Colonic mucosa (tissue), 4 donors: ENCODE measurements at places on chromosomes 7 and 10. TPM values are rescaled to one million over a fixed set of nuclear protein-coding genes. Genes with fewer than 3 reads are reported as not detected.

DNA sequence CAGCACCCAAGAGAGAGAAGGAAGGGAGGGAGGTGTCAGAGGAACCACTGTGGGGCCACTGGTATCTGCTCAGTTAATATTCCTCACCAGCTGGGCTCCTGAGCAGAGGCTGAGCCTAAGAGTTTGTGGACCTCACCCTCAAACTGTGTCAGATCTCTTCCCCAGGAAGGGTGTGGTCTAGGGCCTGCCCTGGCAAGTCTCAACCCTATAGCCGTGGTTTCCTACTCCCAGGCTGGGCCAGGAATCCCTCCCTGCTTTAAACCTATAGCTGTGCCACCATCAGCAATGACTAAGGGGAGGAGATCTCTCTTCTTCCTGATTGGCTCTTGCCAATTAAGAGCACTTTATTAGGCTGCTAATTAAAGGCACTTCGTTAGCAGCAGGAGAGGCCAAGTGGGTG, 29.9 kb downstream of the POLL start:
- no peaks in the 10 kb centered on the region for H3K36me3 ChIP-seq
- H3K27ac ChIP-seq: no peak overlapping the region
- H3K4me3 ChIP-seq: no peak overlapping the region
- DNase-seq: no peak
- H3K27me3 ChIP-seq: no peaks in the 10 kb centered on the region
- no peaks in the 10 kb centered on the region for H3K4me1 ChIP-seq

GRCh38 chr7:105098863-105099515, 85.0 kb downstream of the KMT2E start:
- no peak overlapping the region for H3K4me3 ChIP-seq
- H3K36me3 ChIP-seq: peaks cover 1% of the 10 kb centered on the region
- no peaks in the 10 kb centered on the region for H3K27me3 ChIP-seq
- H3K27ac ChIP-seq: no peak overlapping the region
- no peaks in the 10 kb centered on the region for H3K4me1 ChIP-seq

DNA sequence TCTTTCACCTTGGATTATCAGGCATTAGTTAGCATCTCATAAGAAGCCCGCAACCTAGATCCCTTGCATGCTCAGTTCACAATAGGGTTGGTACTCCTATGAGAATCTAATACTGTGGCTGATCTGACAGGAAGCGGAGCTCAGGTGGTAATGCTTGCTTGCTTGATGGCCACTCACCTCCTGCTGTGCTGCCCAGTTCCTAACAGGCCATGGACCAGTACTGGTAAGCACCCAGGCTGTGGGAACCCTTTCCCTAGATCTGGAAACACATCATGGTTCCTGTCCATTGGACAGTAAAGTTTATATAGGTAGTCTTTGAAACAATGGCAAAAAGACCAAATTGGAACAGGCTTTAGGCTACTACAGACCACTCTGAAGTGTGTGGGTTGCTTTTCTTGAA, 9.4 kb upstream of the CTTNBP2 start:
- H3K36me3 ChIP-seq: no peaks in the 10 kb centered on the region
- no peak overlapping the region for H3K4me3 ChIP-seq
- H3K27me3 ChIP-seq: no peaks in the 10 kb centered on the region

NAT16 gene
- total RNA-seq: not detected

- H3K4me1 ChIP-seq: no peaks in the 10 kb centered on the region
- no peak for DNase-seq
- no peaks in the 10 kb centered on the region for H3K36me3 ChIP-seq
- H3K27ac ChIP-seq: no peak overlapping the region
- no peaks in the 10 kb centered on the region for H3K27me3 ChIP-seq
Observed at GRCh38 chr7:29424984-29425309, 138.7 kb upstream of the PRR15 start.

SLC16A12 gene
- 0.24 TPM for total RNA-seq

OGDHL gene
- total RNA-seq: 3.2 TPM

DNA sequence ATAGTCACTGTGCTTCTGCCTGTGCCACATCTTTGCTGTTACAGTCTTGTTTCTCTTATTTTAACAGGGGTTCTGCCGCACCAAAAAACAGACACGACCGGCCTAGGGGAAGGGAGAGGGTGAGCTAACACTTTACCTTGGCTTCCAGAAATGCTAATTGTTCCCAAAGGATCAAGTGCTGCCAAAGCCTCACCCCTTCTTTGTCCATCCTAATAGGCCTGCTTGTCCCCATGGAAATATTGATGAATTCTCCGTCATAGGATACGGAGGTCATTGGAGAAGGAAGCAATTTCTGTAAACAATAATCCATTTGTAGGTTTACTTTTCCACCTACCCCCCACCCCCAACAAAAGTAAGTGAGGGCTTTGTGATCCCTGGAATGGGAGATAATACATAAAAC, 567.3 kb downstream of the KCNMA1 start:
- DNase-seq: no peak
- H3K4me3 ChIP-seq: no peak overlapping the region
- no peak overlapping the region for H3K27ac ChIP-seq
- no peaks in the 10 kb centered on the region for H3K27me3 ChIP-seq
- H3K4me1 ChIP-seq: no peaks in the 10 kb centered on the region

- H3K36me3 ChIP-seq: no peaks in the 10 kb centered on the region
- H3K4me3 ChIP-seq: no peak overlapping the region
- H3K27me3 ChIP-seq: no peaks in the 10 kb centered on the region
- no peaks in the 10 kb centered on the region for H3K4me1 ChIP-seq
Observed at GRCh38 chr7:2860627-2861133, 16.6 kb upstream of the GNA12 start.

SFRP4 gene
- not detected for total RNA-seq

AKR1D1 gene
- total RNA-seq: not detected

GRCh38 chr10:77226452-77226851, 411.2 kb downstream of the KCNMA1 start:
- DNase-seq: no peak
- H3K4me3 ChIP-seq: no peak overlapping the region
- H3K27me3 ChIP-seq: no peaks in the 10 kb centered on the region
- no peaks in the 10 kb centered on the region for H3K4me1 ChIP-seq
- no peak overlapping the region for H3K27ac ChIP-seq

DNA sequence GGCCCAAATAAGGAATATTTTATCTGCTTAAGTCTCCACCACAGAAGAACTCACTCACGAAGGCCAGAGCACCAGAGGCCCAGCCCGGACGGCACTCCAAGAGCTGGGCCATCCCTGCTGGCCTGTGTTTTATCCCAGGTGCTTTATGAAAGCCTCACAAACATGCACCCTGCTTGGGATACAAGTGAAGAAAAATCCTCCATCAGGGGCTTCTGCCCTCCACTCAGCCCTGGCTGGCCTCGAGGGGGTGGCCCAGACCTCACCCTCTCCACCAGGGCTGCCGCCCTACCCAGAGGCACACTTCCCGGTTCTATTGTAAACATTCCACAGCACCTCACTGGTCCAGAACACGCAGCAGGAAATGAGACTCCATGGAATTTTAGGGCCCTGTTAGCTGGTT, 19.8 kb upstream of the DNAAF5 start:
- H3K27me3 ChIP-seq: no peaks in the 10 kb centered on the region
- no peaks in the 10 kb centered on the region for H3K36me3 ChIP-seq
- H3K4me3 ChIP-seq: no peak overlapping the region

DNA sequence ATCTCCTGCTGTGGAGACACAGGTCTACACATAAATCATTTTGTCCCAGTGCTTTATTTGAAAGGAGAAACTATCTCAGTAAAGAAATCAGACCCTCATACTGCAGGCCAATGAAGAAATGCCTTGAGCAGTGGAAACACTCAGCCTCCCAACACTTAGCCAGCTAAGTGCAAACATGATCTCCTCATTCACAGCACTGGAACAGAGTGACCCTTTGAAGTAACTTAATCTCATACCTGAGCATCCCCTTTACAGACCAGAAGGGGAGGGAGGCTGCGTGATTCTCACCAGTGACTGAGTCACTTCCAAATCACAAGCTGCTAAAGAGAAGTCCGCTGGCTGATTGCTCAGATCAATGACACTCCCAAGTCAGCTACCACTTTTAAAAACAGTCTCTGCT, 4.5 kb downstream of the CHST15 start:
- no peaks in the 10 kb centered on the region for H3K36me3 ChIP-seq
- no peak for DNase-seq
- H3K4me1 ChIP-seq: peaks cover 10% of the 10 kb centered on the region
- H3K27me3 ChIP-seq: peaks cover 32% of the 10 kb centered on the region
- H3K4me3 ChIP-seq: no peak overlapping the region
- no peak overlapping the region for H3K27ac ChIP-seq

GRCh38 chr7:91248996-91249395, 15.2 kb upstream of the FZD1 start:
- H3K27me3 ChIP-seq: no peaks in the 10 kb centered on the region
- no peak for DNase-seq
- H3K4me3 ChIP-seq: no peak overlapping the region
- H3K4me1 ChIP-seq: no peaks in the 10 kb centered on the region
